ENCODE measurements at places on chromosomes 16 and 17.

- DNase-seq = peak; percentile 21
Observed at GRCh38 chr17:35449371-35449931, 885 bp upstream of the SLFN13 start.

- no peak for DNase-seq
Observed at GRCh38 chr16:66834746-66835145, 4.0 kb upstream of the NAE1 start.

DNA sequence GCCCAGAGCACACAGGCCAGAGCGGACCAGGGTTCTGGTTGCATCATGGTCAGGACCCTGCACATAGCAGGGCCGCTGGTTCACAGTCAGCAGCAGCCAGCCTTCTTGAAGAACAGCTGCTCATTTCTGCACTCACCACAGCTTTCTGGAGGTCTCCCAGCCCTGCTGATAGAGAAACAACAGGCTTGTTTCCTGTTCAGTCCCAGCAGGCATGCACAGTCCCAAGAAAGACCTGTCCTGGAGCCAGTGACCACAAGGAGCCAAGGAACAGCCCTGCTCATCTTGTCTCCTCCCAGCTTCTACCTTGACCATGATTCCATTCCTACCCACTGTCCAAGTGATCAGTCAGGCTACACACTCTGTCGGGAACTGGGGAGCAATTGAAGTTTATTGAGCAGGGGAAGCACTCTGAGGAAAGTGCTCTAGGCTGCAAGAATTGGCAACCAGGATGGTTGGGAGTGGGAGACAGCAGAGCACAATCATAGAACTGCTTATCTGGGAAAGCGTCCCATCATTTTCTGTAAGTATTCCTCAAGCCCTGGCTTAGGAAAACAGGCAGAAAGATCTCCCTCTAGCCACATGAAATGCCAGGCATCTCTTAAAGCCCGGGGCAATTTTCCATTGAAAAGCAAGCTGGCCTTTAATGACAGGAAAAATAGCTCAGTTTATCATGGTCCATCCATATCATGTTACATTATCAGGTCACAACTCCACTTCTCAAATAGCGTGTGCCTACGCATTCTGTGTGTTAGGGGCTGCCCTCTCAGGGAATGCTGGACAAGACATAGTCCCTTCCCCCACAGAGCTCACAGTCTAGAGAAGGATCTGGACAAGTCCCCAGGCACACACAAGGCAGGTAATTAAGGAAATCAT lies 155.4 kb upstream of the FOXF1 start:
- no peak for DNase-seq

DNA sequence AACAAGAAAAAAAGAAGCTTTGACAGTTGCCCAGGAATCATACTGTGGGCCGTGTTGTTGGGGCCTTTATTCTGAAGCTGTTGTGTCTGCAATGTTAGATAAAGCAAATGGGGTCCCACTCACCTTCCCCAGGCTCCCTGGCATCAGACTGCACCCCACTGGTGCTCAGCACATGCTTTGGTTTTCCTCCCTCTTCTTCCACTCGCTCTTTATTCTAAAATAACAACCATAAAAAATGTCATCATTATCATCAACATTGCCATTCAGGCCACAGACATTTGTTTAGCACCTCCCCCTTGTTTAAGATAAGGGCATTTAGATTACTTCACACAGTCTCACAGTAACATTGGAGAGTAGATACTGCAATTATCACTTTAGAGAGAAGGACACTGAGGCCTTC lies 8.2 kb downstream of the MYLK3 start:
- DNase-seq = no peak

DNA sequence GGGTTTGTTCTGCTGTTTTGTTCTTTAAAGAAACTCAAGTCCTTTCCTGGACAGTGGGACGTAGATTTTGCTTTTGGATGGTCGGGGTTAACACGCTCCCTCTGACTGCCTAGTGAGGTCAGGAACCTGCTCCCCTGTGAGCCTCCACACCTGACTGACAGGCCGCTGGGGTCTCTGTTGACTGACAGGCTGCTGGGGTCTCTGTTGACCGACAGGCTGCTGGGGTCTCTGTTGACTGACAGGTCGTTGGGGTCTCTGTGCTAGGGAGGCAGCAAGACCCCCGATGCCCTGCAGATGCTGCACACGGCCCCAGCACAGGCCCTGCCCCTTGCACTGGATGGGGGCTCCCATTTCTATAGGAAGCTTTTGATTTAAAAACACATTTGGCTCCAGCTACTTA lies 33.5 kb downstream of the LMF1 start:
- DNase-seq = no peak

DNA sequence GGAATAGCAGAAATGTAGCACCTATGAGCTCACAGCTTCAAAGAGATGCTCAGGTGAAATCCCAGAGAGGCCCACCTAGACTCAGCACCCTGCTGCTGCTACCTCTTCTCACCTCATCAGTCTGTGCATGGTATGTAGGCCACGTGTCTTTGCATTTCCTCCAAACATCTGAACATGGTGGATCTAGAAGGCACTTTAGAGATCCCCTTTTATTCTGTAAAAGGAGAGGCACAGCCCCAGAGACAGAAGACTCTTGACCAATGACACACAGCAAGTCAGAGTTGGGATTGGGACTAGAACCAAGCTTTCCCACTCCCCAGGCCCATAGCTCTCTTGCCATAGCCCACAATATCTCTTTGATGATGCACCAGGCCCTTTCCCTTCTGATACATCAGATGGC lies 19.4 kb upstream of the NKD1 start:
- no peak for DNase-seq

- DNase-seq = peak; percentile 79
Observed at GRCh38 chr17:57714665-57715180, 30.4 kb downstream of the CCDC182 start.

- DNase-seq = no peak
Observed at GRCh38 chr16:21159281-21159951, 942 bp downstream of the LDAF1 start.

- no peak for DNase-seq
Observed at GRCh38 chr17:49835472-49835871, 12.4 kb downstream of the TAC4 start.

DNA sequence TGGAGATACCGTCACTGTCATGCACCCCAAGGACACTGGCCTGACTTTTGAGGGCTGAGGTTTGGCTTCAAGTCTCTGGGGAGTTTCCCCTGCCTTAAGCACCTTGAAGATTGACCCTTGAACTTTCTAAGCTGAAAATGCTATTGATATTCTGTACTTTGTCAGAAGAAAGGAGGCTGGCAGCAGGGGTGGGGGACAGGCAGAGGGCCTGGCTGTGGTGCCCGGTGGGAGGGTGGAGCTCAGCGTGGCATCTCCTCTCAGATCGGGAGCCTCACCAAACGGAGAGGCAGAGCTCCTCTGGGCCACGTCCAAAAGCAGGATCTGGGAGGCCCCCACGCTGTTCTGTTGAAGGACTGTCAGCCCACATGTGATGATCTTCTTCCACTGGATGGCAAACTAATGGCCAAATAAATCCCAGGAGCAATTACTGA lies 305.2 kb upstream of the IRX3 start:
- no peak for DNase-seq

DNA sequence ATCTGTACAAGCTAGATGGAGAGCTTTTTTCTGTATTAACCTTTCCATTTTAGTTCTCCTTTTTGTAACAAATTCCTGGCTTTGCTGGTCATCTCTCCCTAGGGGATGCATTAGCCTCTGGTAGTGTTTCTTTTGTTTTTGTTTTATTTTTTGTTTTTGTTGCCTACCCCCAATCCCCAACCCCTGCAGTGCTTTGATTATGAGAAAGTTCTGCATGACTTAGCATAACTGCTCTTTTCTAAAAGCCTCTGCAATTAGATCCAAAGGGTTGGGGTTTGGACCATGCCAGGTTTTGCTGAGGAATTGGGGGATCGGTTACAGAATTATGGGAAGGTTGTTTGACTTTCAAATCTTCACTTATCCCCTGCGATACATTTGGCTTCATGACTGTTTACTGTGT lies 98.2 kb downstream of the ADAMTS18 start:
- no peak for DNase-seq

- no peak for DNase-seq
Observed at GRCh38 chr17:45116434-45117016, 15.8 kb downstream of the PLCD3 start.

GRCh38 chr17:16962804-16963203 lies 9.1 kb downstream of the TNFRSF13B start:
- DNase-seq = no peak

DNA sequence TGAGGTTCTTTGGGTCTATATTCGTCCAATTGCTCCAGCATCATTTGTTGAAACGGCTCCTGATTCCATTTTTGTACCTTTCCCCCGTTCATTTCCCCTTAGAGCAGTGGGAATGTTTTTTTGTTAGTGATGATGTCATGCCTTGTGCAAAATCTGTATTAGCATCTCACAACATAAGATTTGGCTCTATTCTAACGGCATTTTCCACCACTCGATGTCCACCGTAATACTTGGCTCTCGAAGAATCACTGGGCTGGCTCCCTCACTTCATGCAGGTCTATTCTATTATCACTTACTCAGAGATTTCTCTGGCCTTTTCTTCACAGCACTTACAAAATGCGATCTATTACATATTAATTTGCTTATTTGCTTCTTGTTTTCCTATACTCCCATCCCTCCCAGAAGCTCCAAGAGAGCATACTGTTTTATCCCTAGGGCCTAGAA lies 571 bp upstream of the NME1 start:
- DNase-seq = no peak

DNA sequence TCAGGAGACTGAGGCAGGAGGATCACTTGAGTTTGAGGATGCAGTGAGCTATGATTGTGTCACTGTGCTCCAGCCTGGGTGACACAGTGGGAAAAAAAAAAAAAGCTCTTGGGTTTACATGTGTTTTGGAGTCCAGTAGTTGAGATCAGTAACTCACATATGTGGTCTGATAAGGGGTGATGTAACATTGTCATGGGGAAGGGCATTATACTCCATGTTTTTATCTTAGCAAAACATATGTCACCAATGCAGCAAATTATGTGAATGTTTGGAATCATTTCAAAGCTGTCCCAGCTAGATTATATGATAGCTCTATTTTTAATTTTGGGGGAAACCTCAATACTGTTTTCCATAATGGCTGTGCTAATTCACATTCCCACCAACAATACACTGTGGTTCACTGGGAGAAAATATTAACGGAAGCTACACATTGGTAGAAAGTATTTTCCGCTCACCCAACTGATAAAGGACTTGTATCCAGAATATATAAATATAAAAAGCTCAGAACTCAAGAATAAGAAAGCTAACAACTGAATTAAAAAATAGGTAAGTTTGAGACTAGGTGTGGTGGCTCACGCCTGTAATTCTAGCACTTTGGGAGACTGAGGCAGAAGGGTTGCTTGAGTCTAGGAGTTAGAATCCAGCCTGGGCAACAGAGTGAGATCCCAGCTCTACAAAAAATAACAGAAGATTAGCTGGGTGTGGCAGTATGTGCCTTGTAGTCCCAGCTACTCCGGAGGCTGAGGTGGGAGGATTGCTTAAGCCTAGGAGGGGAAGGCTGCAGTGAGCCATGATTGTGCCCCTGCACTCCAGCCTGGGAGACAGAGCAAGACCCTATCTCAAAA lies 224.1 kb upstream of the TBX2 start:
- no peak for DNase-seq

- no peak for DNase-seq
Observed at GRCh38 chr17:27824176-27824715, 23.9 kb upstream of the NOS2 start.

DNA sequence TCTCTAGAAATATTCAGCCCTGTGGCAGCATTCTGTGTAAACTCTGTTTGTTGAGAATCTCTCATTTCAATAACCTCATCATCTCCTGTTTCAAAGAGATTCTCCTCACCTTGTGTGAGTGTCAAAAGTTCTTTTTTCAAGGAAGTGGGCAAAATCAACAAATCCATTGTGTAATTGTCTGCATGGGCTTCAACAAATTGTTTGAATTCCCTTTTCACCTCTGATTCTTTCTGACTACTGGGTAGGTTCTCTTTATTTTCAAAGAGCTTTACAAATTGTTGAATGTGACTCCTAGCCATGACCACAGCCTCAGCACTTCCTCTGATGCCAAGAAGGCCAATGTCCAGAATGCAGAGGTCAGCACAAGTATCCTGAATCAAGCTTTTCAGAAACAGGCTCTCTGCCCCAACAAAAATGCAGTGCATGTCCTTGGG lies 48.0 kb downstream of the N4BP1 start:
- DNase-seq = no peak

- DNase-seq = no peak
Observed at GRCh38 chr16:86862595-86863280, 284.4 kb downstream of the FOXL1 start.
